Stimulated activated CD4-positive, alpha-beta T cell treated with anti-CD3 and anti-CD28 coated beads, Interleukin-1b, Interleukin-23, amount 100 ng/mL, for 24 hours (primary cell): ENCODE measurements at places on chromosomes 5 and 9.

DNA sequence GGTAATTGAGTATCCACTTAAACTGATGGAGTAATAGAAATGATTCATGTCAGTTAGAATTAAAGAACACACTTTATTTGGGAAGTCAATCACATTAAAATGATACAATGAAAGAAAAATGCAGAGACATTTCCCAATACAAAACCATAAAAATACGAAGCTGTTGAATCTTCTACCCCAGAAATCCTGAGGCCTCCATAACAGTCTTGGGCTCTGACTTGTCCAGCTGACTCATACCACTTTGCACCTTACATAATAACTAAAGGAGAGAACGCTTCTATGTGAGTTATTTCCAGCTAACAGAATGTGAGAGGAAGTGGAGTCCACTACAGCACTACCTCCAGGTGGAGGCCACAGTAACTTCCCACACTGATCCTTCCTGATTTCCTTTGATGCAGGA, 305.0 kb downstream of the MRPS30 start:
- DNase-seq, result no peak

DNA sequence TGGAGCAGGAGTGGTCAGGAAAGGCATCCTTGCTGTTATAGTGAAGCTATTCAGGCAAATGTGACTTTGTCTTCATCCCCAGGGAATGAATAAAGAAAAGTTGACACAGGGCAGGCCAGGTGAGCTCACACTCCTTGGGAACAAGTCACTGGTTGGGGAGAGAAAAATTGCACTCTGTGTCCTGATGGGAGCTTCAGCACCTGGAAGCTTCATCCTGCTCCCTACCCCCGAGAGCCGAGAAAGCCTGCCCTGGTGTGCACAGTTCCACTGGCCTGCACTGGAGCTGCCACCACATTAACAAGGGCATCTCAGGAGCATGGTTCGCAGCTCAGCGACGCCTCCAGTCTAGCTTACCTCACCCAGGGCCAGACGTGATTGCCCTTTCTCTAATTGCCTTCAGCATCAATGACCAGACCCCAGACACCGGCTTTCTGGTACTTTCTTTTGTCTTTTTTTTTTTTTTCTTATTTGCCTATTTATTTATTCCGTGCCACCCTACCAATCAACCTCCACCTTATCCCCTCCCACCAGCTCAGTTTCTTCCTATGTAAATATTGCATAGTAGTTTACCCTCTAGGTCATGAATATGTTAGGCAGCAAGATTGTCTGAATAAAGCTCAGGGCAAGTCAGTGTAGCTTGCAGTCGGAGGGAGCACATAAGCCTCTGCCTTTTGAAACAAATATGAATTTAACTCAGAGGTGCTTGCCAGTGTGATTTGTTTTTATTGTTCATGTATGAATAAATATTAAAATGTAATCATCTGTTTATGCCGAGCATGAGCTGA, 87.4 kb downstream of the DOCK2 start:
- DNase-seq, result no peak

GRCh38 chr9:109013679-109014607, 644 bp upstream of the CTNNAL1 start:
- DNase-seq, result no peak

- DNase-seq, result no peak
These were observed 804.4 kb downstream of the TLE4 start for GRCh38 chr9:80376180-80376579.

GRCh38 chr5:135244620-135245021, 154.4 kb downstream of the MACROH2A1 start:
- no peak for DNase-seq

- no peak for DNase-seq
These were observed 105.6 kb upstream of the DAPK1 start for GRCh38 chr9:87392086-87392485.

DNA sequence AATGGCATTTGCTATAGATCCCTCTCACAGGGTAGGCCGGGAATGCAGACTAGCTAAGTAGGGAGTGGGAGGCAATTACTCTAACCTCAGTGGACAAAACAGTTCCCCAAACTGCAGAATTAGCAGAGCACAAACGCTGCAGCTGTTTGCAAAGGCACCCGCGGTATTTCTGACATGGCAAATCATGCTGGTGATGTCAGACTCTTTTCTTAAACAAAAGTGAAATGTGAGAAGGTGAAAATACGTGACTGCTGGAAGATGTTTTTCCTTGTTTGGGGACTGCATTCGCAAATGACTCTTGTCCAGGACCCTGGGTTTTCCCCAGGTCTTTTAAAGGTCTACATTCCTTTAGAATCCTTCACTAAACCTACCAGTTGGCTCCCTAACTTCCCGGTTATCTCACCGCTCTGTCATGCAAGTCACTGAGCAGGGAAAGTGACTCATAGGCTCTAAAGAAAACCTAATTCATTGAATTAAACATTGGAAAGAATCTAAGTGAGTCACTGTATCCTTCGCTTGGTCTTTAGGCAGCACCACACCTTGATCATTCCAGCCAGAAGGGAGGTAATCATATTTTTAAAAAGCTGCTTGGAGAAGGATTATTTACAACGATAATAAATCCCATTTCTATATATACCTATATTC, 91.5 kb upstream of the DNAH5 start:
- DNase-seq, result no peak

DNA sequence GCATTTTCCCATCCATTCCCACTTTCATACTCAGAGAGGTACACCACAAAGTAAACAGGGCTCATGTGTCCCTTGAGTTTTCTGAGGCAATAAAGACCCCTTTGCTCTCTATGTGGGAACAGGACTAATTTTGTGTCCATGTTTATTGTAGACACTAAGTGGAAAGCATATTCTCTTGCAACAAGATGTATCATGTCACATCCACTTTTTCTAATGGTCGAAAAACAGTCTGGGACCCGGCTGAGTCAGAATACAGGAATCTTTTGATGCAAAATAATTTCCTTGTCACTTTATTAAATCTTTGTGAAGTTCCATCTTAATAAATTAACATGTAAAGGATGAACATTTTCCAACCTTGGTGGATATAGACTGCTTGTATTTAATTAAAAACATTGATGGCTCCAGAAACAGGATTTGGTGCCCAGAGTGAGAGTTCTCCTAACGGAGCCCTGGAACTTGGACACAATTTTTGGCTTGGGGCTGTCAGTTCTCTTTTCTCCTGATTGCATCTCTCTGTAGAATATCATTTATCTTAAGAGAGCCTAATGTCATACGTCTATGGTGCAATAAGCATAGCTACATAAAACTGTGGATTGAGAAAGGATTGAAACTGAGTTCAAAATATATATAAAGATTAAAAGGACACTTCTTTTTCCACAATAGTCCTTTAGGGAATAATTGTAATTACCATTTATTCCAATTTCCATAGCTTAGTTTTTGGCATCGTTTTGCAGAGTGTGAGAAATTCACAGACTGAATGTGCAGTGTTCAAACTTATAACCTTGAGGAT, 1116.7 kb upstream of the SEMA6A start:
- no peak for DNase-seq

- DNase-seq, result no peak
These were observed 19.9 kb downstream of the IDNK start for GRCh38 chr9:83642793-83643192.

DNA sequence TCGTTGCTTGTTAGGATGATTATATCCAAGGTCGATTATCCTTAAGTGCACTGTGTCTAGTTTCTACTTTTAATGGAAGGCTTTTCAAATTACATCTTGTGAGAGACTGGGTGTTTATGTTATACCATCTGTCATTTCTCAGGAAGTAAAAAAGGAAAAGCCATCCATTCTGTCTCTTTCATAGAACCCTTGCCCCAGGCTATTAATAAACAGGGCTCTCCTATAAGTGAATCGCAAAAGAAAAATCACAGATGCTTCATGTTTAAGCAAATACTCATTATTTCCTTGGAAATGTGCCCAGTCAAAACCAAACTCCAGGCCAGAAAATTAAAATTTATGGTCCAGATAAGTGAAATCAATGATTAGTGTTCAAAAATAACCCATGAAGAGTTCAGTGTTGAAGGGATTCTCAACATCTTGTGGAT, 58.1 kb downstream of the STARD4 start:
- no peak for DNase-seq

DNA sequence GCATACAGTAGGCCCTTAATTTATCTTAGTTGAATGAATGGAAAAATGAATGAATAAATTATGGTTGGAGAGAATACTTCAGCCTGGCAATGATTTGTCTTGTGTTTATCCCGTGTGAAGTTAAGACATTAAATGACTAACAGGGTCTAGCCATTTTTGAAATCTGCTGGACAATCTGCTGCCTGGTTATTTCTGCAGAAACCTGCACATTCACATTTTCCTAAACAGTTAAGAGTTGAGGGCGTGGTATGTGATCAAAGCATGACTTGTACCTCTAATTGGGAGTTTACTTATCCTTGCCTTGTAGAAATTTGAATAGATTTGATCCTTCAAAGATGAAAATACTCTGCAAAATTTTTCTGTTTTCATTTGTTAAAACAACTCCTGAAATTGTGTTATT, 34.6 kb upstream of the NDFIP1 start:
- no peak for DNase-seq

DNA sequence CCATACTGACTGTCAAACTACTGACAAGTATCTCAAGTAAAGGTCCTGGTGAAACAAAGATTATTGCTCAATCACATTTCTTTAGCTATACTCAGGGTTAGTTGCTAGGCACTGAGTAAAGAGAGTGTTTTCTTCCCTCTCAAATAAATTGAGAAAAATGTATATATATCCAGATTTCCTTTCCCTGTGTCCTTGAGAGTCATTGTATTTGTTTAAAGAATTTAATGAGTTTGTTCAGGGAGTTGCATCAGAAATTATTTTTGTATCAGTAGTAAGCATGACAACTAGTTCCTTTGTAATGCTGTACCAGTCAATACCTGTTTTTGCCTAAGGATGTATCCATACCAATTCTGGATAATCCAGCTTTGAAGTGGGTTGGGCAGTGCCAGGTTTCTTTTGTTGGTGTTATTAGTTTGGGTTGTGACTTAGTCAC, 3.2 kb upstream of the ANKHD1 start:
- no peak for DNase-seq

GRCh38 chr9:83441390-83441789, 96.8 kb downstream of the FRMD3 start:
- no peak for DNase-seq

DNA sequence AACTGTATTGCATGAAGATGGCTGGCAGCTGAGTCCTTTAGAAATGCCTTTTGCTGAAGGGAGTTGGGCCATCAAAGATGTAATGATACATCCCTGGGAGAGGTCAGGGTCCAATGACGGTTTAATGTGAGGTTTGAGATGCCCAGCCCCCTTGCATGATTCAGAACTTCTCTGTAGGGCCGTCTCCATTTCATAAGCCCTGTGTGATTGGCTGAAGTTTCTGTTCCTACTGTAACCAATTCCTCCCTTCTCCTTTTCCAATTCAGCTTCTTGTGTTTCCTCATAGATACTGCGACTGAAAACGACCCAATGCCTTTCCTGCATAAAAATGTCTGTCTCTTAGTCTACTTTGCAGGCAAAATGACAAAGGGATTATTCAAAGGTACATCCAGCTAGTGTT, 47.9 kb upstream of the ST8SIA4 start:
- no peak for DNase-seq

- DNase-seq, result no peak
These were observed 6.1 kb downstream of the SARDH start for GRCh38 chr9:133731876-133732638.

- DNase-seq, result no peak
These were observed 28.1 kb downstream of the ANKRD33B start for GRCh38 chr5:10591966-10592365.

DNA sequence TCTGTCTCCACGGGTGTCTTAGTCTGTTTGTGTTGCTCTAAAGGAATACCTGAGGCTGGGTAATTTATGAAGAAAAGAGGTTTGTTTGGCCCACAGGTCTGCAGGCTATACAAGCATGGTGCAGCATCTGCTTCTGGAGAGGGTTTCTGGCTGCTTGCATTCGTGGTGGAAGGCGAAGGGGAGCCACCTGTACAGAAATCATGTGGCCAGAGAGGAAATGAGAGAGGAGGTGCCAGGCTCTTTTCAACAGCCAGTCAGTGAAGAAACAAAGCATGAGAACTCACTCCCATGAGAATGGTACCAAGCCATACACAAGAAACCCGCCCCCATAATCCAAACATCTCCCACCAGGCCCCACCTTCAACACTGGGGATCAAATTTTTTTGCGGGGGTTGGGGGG, 53.4 kb downstream of the PFDN1 start:
- DNase-seq, result no peak

DNA sequence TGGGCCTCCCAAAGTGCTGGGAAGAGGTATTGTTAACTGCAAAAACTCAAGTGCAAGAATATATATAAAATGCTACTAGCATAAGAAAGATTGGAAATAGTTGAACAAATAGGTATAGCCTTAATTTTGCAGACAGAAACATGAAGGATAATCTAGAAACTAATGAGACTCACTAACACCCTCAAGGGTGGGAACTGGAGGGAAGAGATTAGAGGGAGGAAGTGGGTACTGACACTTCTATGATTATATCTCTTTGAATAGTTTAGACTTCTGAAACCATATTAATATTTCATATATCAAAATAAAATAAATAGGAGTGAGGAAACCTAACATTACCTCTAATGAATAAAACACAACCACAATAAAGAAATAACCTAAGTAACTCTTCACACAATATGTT, 23.0 kb downstream of the AUH start:
- DNase-seq, result no peak

GRCh38 chr5:139812836-139813805, 17.5 kb downstream of the PSD2 start:
- no peak for DNase-seq

DNA sequence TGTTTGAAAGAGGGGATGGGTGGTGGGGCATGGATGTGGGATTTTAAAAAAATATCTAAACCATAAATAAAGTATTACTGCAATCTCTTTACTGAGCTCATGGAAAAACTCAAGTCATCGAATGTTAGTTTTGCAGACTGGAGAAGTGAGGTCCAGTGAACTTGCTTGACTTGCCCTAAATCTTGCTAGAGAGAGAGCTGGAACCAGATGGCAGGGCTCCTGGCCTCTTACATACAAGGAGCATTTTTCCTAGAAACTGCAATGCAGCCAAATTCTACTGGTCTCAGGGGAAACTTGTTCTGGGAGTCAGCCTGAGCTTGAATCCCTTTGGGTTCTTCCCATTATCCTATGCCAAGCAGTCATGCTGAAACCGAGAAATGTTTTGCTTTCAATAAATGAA, 2.9 kb upstream of the TGFBI start:
- DNase-seq, result no peak

DNA sequence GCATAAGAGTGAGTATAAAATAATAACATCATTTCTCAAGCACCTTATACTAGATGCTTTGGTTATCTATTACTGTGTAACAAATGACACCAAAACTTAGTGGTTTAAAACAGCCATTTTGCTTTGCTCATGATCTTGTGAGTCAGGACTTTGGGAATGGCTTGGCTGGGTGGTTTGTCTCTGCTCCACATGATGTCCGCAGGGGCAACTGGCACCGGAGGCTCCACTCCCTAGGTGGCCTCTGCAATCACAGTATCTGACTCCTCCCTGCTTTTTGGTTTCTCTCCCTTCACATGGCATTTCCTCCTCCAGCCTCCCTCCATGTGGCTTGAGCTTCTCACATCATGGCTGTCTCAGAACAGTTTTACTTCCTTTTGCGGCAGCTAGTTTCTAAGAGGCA, 259.5 kb downstream of the GAS1 start:
- no peak for DNase-seq

GRCh38 chr9:136429075-136429628, 10.5 kb downstream of the INPP5E start:
- DNase-seq, result no peak
